ENCODE measurements at places on chromosomes 6 and 20.

DNA sequence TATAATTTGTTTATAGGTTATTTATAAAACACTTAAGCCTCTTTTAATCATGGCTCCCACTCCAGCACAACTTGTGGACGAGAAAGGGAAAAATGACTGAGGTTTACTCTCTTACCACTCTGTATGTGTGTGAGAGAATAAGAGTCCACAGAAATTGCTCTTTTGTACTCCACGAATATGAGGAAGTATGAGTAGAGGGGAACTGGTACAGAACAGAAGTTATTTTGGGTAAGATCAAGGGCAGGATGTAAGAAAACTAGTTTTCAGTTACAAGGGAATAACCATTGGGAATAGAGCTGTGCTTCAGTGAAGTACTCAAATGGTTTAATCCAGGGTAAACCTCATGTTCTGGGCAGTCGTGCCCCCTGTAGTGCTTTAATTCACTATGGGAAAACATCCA is 72.6 kb downstream of the REV3L start:
- DNase-seq: no peak

DNA sequence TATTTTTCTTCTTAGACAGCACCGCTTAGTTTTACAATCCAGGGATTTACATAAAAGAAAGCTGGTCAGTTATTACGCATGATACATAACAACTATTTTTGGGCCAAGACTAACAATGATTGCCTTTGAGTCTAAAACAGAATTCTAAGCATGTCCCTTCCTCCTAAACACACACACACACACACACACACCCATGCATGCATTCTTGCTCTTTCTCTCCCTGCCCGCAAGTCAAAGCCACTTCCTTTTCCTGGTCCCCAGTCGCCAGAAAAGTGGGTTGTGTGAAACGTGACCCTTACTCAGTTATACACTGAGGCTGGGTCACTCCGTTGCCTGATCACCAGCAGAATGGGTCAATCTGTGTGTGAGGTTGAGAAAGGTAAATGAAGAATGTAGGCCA is 31.4 kb downstream of the FYN start:
- DNase-seq: peak; percentile 45

GRCh38 chr6:93259332-93259731 is 160.0 kb downstream of the EPHA7 start:
- no peak for DNase-seq

- no peak for DNase-seq
These were observed 34.2 kb downstream of the TUBB2B start for GRCh38 chr6:3193102-3193849.

DNA sequence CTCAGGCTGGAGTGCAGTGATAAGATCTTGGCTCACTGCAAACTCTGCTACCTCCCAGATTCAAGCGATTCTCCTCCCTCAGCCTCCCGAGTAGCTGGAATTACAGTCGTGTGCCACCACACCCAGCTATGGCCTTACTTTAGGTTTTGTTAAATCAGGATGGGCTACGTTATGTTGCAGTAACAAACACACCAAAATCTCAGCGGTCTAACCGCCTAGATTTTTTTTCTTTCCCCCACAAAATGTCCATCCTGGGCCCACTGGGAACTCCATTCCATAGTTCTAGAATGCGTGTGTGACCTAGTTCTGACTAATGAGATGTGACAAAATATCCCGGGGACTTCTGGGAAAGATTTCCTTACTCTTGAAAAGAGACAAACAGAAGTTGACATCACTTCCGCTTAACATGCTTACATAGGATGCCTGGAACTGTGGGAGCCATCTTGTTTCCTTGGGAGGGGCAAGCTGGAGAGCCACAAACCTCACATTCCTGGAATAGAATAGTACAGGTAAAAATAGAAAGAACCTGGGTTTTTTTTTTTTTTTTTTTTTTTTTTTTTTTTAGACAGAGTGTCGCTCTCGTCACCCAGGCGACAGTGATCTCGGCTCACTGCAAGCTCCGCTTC is 42.3 kb upstream of the TRERF1 start:
- no peak for DNase-seq

- DNase-seq: no peak
These were observed 12.4 kb downstream of the SLC52A3 start for GRCh38 chr20:755941-756340.

- DNase-seq: no peak
These were observed 23.6 kb upstream of the ECHDC1 start for GRCh38 chr6:127367023-127367375.

GRCh38 chr20:4134861-4135379 is 119.6 kb upstream of the RNF24 start:
- DNase-seq: no peak

DNA sequence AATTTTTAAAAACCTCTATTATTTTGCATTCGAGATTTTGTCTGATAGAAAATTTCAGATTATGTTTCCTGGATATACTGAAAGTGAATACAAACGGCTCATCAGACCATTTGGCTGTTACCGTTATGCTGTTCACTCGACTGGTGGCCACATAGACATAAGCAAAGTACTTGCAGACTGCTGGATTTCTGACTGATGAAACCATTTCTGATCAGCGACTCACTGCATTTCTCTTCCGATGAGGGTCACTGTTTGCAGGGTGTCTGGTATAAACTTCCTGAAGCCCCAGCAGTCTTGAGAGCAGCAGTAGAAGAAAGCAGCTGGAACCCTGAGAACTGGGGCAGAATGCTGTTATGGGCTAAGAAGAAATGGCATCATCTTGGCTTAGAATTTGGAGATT is 17.7 kb downstream of the SNX9 start:
- no peak for DNase-seq

GRCh38 chr6:19891451-19891850 is 54.3 kb downstream of the ID4 start:
- DNase-seq: no peak

DNA sequence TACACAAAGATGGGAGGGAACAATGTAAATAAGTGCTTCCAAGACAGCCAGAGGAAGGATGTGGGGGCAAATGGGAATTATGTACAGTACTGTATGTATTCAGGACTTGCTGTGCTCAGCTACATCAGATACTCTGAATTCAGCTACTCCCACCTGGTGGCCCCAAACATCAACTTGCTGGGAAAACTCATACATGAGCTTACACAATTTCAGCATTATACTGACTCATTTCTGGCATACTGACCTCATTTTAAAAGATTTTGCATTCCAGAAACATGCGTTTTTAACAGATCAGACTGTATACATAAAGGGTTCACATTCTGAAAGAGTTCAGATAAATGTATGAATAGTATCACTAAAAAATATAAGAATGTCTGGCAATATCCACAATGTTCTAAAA is 59.7 kb downstream of the GPX5 start:
- DNase-seq: no peak

GRCh38 chr6:121135425-121135824 is 198.9 kb downstream of the TBC1D32 start:
- no peak for DNase-seq

- DNase-seq: peak; percentile 64
These were observed 46.2 kb upstream of the ZNF184 start for GRCh38 chr6:27518881-27519795.

DNA sequence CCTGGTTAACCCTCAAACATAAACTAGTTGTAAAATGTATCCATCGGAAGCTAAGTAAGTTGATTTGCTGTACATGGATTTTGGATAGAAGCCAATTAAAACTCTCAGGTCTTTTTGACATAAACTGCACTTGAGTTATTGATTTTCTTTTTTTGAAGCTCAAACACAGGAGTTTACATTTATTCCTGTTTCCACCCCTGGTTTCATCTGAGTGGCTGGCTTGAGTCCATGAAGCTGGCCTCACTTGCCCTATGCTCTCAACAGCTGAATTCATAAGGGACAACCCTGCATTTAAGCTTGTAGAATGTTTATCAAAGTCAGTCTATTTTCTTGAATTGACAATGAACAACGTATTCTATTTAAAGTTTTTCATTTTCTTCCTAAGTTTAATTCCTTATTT is 58.1 kb upstream of the PLEKHG1 start:
- no peak for DNase-seq

GRCh38 chr6:149503872-149504271 is 19.1 kb upstream of the ZC3H12D start:
- DNase-seq: no peak

DNA sequence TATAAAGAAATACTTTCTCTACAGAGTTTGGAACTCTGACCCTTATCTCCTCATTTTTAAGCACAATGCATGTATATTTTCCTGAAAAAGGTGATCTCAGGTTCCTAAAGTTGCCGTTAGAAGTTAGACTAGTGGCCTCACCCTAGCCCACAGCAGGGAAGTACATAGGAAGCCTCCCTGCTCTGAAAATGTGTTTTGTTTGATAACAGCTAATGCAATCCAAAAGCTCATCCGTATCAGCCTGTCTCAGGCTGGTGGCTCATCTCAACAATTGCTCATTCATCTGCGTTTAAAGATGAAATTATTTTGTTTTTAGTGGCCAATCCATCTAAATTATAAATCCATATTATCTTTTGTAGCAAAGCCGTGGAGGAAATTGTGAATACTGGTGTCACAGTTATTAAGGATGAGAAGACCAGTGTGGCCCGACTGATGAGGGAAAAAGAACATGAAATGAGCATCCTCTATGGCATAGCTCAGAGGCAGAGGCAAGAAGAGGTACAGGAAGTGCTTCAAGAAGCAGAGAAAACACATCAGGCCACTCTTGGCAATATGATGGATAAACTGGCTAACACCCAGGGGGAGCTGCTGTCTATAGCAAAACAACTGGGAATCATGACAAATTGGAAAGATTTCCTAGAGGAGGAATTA is 20.1 kb downstream of the C6orf163 start:
- DNase-seq: no peak

DNA sequence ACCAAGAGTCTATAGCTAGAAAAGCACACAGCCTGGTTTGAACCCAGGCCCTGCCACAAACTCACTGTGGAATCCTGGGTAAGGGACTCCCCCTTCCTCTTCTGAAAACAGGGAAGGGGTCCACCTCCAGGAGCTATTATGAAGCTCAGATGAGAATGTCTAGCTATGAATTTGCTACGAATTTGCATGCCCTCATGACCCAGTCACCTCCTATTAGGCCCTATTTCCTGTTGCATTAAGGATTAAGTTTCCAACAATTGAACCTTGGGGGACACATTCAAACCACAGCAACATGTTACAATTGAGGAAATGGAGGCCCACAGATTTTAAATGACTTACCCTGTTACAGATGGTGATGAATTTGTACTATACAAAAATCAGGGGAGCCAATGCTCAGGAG is 46.2 kb downstream of the PREX1 start:
- no peak for DNase-seq

- DNase-seq: no peak
These were observed 636 bp downstream of the ELOVL2 start for GRCh38 chr6:11043378-11043960.

DNA sequence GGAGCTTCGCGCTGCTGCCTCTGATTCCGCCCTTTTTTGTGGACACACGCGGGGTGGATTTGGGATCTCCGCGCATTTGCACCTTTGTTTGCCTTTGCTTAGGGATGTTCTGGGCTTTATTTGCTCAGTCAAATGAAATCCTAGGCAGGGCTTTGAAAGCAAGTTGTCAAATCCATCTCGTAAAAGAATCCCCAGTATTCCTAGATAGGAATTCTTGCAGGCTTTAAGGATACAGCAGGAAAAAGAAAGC is 453 bp downstream of the CEP57L1 start:
- DNase-seq: no peak

- no peak for DNase-seq
These were observed 88.7 kb downstream of the BMP7 start for GRCh38 chr20:57177636-57178280.

DNA sequence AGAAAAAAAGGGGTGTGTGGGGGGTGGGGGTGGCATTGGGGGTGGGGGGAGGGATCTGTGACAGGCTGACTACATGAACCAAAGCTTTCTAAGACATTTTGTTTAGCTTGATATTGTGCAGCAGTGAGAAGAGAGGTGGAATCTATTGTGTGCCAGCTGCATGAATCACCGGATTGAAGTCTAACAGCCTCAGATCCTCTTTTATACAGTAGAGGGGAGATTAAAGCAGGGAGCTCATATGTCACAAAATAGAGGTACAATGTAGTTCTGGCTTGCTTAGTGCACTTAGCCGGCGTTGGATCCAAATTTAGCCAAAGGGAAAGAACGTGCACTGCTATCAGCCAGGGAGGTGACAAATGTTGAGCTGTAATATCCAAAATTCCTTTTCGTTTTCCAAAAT is 404.2 kb upstream of the CITED2 start:
- no peak for DNase-seq

DNA sequence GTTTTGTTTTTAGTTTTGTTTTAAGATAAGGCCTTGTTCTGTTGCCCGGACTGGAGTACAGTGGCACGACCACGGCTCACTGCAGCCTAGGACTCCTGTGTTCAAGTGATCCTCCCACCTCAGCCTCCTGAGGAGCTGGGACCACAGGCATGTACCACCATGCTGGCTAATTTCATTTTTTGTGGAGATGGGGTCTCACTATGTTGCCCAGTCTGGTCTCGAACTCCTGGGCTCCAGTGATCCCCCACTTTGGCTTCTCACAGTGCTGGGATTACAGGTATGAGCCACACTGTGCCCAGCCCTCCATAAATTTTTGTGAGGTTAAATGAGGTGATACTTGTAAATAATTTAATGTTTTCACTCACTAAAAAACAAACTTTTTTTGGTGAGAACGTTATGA is 76.6 kb downstream of the ARID1B start:
- DNase-seq: no peak

DNA sequence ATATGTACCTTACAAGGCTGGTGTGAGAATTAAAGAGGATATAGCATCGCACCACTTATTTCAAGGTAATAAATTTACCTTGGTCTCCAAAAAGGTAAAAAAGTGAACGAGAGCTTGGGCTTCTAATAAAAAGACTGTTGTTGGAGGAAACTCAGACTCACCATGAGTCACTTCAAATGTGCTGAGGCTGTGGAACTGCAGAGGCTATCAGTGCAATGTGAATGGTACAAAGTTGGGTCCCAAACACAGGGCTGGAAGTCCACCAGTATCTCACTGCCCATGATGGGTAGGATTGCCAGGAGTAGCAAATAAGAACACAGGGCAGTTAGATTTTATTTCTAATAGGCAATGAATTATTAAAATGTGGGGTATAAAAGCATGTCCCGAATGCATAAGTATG is 200.6 kb downstream of the MAFB start:
- no peak for DNase-seq

DNA sequence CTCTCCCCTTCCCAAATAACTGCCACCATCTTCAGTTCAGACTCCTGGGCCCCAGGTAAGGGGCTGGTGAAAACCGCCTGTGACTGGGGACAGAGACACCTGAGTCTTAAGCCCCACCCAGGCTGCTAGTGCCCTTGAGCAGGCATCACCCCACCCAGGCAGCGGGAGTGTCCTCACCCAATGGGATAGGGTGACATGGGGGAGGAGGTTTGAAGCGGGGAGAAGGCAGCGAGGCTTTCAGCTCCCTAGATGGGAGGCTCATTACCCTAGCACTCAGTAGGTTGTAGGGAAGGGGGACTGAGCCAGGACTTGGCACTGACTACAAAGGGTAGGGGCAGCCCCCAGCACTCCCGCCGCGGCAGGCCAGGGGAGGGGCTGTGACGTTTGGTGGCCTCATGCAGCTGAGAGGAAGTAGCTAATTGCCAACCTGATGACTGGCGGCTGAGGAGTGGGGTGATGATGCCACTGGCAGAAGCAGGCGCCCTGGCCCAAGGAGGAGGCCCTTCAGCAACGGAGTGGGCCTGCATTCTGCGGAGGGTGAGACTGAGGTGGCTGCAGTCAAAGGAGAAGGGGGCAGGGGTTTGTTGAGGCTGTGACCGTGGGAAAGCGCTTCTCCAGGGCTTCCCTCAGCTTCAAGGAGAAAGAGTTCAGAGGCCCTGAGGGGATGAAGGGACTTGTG is 126.9 kb downstream of the MRPL14 start:
- DNase-seq: no peak

Data from endothelial cell (in vitro differentiated cells).